SHP77 treated with DMSO at 0.1 percent for 48 hours (cell line): ENCODE measurements at places on chromosomes 2 and 18.

- DNase-seq, result no peak
Observed at GRCh38 chr2:219381448-219381847, 6.3 kb downstream of the DNPEP start.

DNA sequence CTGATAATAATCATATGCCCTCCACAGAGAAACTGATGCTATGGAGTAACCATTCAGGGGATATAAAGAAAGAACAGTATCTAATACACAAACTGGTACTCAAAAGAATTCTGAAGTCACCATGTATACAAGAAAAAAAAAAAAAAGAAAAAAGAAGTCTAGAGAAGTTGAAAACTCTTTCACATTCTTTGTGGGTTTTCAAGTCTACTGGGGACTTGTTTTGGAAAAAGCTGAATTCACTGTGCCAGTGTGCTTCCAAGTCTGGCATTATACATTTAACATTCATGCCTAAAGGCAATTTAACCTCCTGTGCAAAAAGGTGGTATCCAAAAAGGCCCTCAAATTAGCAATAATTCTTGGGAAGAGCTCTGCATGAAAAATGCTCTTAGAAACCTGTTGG, 94.8 kb upstream of the ITGB6 start:
- no peak for DNase-seq

GRCh38 chr2:73494031-73494430, 108.4 kb downstream of the ALMS1 start:
- no peak for DNase-seq

GRCh38 chr18:51157215-51157614, 40.3 kb downstream of the MEX3C start:
- no peak for DNase-seq

GRCh38 chr18:22817844-22818243, 115.3 kb upstream of the RBBP8 start:
- no peak for DNase-seq

GRCh38 chr18:32847691-32848090, 74.9 kb upstream of the KLHL14 start:
- DNase-seq, result no peak

DNA sequence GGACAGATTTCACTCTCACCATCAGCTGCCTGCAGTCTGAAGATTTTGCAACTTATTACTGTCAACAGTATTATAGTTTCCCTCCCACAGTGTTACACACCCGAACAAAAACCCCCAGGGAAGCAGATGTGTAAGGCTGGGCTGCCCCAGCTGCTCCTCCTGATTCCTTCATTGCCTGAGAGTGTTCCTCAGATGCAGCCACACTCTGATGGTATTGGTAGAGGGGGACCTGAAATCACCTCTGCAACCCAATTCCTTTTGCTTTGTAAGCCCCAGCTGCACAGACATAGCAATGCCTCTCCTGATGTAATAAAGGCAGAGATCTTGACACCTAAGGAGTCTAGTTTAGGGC, 1529.8 kb downstream of the RPIA start:
- no peak for DNase-seq

GRCh38 chr2:18085593-18085992, 207.1 kb downstream of the KCNS3 start:
- no peak for DNase-seq

GRCh38 chr2:59217360-59217759, 976.2 kb upstream of the FANCL start:
- no peak for DNase-seq

GRCh38 chr18:71021030-71021362, 732.2 kb downstream of the SOCS6 start:
- no peak for DNase-seq

DNA sequence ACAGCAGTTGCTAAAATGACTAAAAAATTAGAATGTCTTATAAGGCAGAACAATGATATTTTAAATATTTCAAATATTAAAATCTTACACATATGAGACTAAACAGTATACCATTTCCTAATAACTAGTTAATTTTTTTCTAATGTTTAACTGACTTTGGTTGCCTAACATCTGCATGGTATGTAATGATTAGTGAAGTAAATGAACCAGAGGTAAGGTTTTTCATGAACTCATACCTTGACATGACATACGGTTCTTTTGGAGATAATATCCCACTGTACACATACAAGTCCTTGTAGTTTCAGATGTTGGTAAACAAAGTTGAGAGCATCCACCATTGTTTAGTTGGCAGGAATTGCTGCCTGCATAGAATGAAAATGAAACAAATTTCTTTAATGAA, 1360.2 kb downstream of the LRP1B start:
- DNase-seq, result no peak

GRCh38 chr2:59892398-59892797, 661.1 kb downstream of the BCL11A start:
- no peak for DNase-seq

- DNase-seq, result no peak
Observed at GRCh38 chr2:236536727-236537398, 32.8 kb upstream of the ACKR3 start.

GRCh38 chr18:45320724-45321123, 294.6 kb upstream of the SLC14A2 start:
- DNase-seq, result no peak

- no peak for DNase-seq
Observed at GRCh38 chr2:3451926-3452671, 67.2 kb downstream of the ADI1 start.
